NCI-H774 (cell line): ENCODE measurements at places on chromosomes 7 and 10.

GRCh38 chr7:17474724-17475344 is 176.4 kb downstream of the AHR start:
- no peak for DNase-seq

GRCh38 chr10:129541200-129541599 is 74.2 kb downstream of the MGMT start:
- DNase-seq: no peak

DNA sequence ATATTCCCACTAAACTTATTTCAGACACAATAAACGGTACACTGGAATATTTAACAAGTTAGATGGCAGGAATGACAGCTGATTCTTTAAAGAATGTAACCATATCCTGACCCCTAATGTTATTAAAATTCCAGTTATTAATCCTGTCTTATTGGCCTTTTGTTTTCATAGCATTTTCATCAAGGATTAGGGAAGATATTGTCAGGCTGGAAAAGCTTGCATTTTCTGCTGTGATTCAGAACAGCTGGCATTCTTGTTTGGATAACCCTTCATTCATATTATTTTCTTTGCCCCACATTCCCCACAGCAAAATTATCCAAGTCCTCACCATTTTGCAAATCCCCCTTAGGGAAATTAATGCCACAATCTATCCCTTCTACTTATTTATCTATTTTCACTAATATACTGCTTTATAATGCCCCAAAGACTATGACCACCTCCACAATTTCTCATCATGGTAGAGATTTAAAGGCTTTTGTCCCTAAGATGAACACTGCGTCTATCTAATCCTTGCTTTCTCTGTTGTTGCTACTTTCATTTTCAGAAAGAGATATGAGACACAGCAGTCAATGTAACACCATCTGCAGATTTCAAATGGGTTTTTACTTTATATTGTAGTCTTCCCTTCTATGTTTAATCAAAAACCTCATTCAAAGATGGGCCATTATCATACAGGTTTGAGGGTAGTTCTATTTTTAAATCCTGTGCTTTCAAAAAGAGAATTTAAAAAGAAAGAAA is 475.1 kb downstream of the PARD3 start:
- no peak for DNase-seq

DNA sequence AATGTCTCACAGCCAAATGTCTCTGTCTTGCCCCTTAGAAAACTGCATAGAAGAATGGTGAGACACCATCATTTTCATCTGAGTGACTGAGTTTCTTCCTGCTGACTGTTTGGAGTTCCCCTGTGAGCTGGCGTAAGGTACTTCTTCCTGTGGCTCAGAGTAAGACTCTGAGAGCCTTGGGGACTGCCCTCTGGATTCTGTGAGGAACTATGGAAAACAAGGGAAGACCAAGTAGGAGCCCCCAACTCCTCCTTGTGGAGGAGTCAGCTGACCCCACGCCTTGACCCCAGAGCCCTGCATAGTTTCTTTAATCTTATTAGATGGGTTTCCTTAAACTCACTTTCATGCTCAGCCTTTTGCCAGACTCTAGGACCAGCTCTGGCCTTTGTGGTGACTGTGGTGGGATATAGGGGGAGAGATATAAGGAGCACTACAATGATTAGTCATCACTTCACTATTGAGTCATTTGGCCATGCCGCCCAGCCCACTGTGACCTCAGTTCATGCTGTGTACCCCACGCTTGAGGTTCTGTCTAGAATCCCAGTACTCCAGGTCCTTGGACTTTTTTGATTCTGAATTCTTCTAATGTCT is 51.8 kb upstream of the FAM133B start:
- no peak for DNase-seq

DNA sequence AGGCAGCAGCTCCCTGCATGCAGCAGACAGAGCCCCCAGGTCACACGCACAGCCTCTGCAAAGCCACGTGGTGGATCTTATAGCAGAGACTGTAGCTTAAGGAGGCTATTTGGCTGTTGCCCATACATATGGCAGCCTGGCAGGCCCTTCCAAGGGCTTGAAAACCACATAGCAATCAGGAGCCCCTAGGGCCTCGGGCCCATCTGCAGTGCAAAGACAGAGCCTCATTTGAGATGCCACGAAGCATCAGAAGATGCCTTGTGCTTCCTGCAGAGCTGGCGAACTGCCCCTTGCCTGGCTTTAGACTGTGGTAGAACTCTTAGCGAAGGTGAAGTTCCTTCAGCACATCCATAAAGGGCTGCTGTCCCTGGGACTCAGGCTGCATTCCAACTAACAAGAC is 309.9 kb downstream of the GRID1 start:
- no peak for DNase-seq

- no peak for DNase-seq
These were observed 242.4 kb downstream of the KIAA1217 start for GRCh38 chr10:24451325-24451820.

DNA sequence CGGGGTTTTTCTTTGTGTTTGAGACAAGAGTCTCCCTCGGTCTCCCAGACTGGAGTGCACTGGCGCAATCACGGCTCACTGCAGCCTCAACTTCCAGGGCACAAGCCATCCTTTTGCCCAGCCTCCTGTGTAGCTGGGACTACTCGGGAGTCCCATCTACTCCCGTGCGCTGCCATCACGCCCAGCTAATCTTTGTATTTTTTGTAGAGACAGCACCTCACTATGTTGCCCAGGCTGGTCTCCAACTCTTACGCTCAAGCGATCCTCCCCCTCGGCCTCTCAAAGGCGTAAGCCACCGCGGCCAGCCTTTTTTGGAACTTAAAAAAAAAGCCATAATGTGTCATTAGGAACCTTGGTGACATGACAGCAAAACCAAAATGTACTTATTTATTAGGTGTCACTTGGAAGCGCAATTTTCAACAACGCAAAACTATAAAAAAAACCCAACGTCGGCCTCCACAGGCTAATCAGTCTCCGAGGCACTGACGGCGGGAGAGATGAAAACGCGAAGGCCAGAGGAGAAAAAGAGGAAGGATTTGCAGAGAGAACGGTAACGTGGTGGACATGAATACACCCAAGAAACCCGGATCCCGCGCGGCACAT is 911 bp upstream of the HNRNPH3 start:
- peak; percentile 22 for DNase-seq

DNA sequence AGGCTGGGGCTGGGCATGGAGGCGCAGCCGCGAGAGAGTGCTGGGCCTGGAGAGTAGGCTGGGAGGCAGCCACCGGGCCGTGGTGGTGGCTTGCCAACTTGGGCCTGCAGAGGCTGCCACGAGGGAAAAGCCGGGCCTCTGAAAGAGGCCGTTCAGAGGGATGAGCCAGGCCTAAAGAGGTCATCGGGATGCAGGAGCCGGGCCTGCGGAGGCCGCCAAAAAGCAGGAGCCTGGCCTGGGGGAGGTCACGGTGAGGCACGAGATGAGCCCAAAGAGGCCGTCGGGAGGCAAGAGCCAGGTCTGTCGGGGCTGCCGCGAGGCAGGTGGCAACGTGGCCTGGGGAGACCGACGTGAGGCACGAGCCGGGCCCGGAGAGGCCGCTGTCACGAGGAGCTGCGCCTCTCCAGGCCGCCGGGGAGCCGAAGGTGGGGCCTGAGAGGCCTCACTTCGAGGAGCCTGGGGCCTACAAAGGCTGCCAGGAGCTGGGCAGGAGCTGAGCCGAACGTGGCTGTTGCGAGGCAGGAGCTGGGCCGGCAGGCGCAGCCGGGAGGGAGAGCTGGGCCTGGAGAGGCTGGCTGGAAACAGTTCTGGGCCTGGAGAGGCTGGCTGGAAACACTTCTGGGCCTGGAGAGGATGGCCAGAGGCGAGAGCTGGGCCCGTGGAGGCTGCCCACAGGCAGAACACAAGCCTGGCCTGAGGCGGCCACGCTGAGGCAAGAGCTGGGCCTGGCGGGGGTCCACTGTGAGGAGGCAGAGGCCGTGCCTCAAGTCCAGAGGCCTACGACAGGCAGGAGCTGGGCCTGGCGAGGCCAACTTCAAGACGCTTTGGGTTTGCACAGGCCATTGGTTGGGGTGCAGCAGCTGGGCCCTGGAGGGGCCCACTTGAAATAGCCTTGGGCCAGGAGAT is 24.6 kb downstream of the MDH2 start:
- no peak for DNase-seq

DNA sequence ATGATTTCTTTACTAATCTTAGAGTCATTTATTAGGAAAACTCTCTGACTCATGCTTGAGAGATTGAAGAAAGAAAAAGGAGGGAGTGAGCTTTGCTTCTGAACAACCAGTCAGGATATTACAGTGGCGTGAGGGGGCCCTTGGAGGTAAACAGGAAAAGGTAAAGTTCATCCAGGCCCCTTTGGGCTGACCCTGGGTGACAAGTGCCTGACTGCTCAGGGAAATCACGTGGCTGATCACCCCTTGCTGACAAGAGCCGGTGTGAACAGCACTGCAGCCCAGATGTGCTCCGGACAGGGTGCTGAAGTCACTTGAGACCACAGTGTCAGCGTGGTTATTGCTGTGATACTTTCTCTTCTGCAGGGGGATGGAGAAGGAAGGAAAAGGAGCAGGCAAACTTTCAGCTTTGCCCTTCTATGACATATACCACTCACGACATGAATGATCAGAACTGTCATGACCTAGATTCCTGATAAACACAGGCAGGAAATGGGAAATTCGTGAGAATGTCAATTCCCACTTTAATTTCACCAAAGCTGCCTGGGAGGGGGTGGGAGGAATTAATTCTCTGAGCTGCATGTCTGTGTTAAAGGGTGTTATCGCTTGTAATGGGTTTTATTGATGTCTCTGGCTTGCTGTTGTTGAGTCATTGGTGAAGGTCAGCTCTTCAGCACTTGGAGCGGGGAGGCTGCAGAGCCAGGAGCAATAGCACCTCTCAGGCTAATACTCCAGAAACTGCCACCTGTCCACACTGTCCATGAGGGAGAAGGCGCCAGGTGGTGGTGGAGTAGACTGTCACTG is 139.8 kb upstream of the AOAH start:
- DNase-seq: no peak

- DNase-seq: no peak
These were observed 32.4 kb downstream of the CCSER2 start for GRCh38 chr10:84360637-84361365.

GRCh38 chr10:680146-680545 is 9.3 kb downstream of the DIP2C start:
- peak; percentile 58 for DNase-seq

DNA sequence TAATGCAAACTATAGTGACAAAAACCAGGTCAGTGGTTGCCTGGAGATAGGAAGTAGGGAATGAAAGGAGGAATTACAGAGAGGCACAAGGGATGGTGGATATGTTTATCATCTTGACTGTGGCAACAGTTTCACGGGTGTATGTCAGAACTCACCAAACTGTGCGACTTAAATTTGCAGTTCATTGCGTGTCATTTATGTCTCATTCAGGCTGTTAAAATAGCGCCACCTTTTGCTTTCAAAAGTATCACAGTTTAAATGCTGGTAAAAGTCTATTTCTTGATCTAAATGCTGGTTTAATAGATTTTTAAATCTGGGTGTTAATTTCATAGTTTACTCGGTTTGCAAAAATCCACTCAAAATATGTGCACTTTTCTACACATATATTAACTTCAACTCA is 51.0 kb downstream of the PTTG1IP2 start:
- no peak for DNase-seq

- DNase-seq: no peak
These were observed 9.5 kb upstream of the C10orf71 start for GRCh38 chr10:49289480-49289879.

DNA sequence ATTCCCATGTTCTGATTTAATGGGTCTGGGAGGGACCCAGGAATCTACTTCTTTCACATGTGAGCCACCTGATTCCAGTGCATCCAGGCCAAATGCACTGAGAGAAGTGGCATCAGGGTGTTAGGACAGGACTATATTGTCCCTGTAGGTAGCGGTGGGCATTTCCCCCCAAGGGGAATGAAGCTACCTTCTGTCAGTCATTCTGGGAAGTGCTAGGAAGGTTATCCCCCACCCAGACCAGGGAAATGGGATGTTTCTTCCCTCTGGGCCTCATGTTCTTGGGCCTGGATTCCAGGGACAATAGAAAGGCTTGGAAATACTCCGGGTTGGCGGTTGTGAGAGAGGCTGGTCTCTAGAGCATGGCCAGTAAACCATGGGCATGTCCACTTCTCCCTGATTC is 20.8 kb downstream of the C10orf53 start:
- no peak for DNase-seq

GRCh38 chr10:8036506-8037198 is 17.8 kb upstream of the GATA3 start:
- no peak for DNase-seq

- no peak for DNase-seq
These were observed 494.0 kb downstream of the TNS3 start for GRCh38 chr7:47087866-47088265.

DNA sequence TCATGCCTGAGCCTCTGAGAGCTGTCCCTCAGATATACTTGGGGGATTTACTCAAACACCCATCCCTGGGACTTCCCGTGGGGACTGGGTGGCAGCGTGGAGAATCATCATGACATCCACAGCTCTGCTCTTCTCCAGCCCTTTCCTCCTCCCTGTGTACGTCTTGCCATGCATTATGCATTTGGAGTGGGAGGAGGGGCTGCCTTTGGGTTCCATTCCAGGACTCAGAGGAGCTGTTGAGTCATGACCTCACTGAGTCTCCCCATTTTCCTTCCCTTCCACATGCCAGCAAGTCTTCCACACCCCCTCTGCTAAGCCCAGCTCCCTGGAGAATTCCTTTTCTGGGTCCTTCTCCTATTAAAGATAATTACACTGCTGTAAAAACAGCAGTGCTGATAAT is 480.7 kb downstream of the SORCS3 start:
- DNase-seq: no peak

DNA sequence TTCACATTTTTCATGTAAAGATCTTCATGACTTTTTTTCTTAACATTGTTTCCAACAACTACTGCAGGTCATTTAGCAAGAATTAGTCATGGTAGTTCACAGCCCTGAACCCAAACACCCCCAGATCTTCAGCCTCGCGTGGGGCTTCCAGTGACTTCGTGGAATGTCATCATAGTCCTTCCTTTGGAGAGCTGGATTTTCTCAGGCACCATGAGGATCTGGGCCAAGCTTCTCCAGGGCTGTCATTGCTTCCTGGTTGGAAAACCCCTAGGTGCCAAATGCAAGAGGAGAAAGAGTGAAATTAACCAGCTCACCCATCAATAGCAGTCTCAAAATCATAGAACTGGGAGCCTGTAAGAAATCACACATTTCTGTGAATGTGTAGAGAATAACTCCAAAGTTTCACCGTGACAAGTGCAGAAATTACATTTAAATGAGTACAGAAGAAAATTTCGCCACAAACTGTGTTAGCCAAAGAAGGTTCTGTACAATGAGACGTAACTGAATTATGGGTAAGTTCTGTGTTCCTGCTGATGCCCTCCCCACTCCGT is 175.4 kb downstream of the CELF2 start:
- DNase-seq: no peak

GRCh38 chr7:1535701-1536454 is 5.4 kb downstream of the MAFK start:
- DNase-seq: no peak

DNA sequence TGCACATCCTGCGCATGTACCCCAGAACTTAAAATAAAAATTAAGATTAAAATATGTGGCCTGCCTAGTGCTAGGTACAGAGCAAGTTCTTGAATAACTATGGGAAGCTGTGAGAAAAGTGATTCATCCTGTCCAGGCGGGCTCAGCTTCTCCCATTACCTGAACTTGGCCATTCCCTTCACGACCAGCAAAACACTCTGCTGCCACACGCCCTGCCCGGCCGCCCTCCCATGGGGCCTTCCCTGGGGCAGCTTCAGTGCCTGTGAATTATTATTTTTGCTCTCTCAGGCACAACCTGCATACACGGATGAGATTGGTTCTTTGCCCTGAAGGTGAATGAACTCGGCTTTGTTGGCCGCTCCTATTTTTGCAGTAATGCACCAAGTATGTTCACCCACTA is 209.2 kb upstream of the SHH start:
- DNase-seq: no peak

GRCh38 chr10:132250481-132251475 is 57.0 kb downstream of the STK32C start:
- no peak for DNase-seq
